ENCODE measurements at places on chromosomes 5 and 9. TPM values are rescaled to one million over a fixed set of nuclear protein-coding genes. Genes with fewer than 3 reads are reported as not detected.

DNA sequence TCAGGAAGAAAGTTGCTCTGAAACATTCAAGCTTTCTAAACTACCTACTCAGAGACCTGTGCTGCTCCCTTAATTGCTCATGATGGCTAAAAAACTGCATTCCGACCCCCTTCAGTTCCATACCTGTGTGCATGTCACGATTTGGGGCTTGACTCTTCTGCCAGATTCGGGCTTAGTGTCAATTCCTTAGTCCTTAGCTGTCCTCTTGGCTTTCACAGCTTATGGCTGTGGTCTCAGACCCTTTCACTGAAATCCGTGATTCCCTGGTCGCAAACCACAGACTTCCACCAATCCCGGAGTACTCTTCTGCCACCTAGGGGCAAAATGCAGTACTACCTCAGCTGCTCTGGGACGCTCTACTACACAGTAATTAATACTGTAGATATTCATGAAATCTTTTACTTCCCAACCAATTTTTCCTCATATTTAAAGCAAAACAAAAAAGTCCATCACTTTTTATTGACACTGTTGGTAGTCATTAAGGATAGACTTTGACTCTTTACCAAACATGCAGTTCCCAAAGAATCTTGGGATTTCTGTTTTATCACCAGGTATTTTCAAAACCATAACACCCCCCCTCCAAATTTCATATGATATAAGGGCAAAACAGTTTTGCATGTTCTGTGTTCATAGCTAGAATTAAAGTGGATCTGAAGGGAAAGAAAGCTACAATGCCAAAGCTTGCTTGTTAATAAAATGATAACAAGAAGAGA is 617.4 kb downstream of the SLCO4C1 start:
- DNase-seq, result peak; percentile 70

DNA sequence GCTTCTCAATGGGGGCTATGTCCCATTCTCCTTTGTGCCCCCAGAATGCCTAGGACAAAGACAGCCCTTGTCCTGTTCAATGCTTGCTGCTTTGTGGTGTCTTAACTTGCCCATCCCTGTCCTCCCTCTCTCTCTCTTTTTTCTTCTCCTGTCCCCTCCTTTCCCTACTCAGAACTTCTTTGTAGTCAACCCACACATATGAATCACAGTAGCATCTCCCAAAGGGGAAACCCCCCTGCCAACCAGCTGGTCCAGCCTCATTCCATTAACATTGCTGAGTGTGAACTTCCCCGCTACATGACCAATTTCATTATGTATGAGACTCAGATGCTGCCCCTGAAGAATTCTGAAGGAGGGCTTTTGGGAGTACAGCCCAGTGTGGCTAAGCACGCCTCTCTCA is 408.3 kb downstream of the ENC1 start:
- no peak for DNase-seq

- no peak for DNase-seq
Observed at GRCh38 chr5:57561231-57561842, 78.7 kb upstream of the ACTBL2 start.

- DNase-seq, result no peak
Observed at GRCh38 chr5:78727786-78728761, 79.5 kb upstream of the LHFPL2 start.

- no peak for DNase-seq
Observed at GRCh38 chr5:30596495-30597064, 596.9 kb upstream of the CDH6 start.

- DNase-seq, result no peak
Observed at GRCh38 chr9:124018730-124019697, 7.4 kb downstream of the LHX2 start.

- no peak for DNase-seq
Observed at GRCh38 chr9:78261403-78262001, 25.6 kb downstream of the CEP78 start.

- DNase-seq, result no peak
Observed at GRCh38 chr5:159052401-159053011, 47.2 kb downstream of the EBF1 start.

- no peak for DNase-seq
Observed at GRCh38 chr5:176888865-176889165, 10.3 kb downstream of the HK3 start.

DNA sequence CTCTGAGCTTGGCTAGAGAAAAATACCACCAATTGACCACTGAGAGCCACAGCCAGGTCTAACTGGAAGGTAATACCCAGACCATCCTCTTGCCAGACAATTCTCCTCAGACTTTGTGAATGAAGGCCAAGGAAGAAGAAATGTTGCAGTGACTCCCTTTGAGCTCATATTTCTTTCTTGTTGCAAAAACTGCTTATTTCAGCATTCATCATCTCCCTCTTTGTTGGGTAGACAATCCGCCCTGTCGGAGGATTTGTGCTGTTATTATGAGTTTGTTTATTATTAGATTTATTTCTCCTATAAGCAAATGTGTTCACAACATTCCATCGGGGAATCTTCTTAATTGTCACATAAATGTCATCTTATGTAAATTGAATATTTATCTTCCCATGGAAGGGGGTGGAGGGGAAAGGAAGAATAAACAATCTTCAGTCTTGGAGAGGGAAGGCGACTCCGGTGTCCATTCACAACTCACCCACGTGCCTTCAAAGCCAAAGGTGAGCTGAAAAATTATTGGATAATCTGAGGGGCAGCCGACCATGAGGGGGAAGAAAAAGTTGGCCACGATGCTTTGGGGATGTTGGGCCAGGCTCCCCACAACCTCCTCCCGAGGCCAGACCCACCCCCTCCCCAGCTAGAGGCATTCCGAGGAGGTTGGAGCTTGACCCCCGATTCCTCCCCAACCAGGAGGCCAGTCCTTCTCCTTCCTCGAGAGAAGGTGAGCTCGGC is 1.8 kb upstream of the JADE2 start:
- DNase-seq, result no peak

- peak; percentile 74 for DNase-seq
Observed at GRCh38 chr5:180830253-180831138, 27.9 kb upstream of the MGAT1 start.

DNA sequence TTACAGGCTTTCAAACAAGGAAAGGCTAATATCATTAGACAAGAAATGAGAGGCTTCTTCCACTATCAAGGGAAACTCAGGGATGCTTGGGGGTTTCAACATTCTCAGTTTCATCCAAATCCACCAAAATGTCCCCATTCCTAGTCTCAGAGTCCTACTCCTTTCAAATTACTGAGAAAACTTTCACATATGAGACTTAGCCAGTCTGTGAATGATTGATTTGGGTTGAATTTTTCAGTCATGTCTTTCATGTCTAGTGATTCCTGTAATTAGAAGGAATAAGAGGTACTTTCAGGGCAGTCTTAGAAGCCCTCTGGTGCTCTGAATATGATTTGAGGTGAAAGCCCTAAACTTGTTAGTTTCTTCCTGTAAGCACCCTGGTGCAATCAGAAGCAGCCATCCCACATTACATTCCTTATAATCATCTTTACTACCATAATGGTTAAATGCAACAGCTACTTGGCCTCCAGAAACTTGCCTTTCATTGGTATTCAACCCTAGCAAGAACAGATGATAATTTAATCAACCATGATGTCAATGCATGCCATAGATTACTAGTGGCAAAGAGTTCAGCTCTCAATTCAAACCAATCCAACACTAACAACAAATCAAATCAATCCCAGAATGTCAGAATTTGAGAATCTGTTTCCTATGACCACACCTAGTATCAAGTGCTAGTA is 50.7 kb upstream of the RIC1 start:
- no peak for DNase-seq

DNA sequence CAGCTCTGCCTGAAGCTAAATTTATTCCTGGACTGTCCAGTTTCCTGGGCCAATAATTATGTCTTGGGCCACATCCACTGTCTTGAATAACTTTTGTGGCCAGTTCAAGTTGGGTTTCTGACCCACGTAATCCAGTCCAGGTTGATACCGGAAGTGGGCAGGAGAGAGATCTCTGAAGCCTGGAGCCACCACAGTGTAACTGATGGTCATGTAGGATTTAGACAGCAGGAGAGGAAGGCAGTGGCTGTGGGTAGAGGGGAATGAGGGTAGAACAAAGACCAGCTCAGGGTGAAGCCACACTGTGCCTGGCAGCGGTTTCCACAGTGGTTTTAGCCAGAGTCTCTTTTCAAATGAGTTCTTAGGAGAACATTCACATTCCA is 30.2 kb downstream of the SH3PXD2B start:
- no peak for DNase-seq

DNA sequence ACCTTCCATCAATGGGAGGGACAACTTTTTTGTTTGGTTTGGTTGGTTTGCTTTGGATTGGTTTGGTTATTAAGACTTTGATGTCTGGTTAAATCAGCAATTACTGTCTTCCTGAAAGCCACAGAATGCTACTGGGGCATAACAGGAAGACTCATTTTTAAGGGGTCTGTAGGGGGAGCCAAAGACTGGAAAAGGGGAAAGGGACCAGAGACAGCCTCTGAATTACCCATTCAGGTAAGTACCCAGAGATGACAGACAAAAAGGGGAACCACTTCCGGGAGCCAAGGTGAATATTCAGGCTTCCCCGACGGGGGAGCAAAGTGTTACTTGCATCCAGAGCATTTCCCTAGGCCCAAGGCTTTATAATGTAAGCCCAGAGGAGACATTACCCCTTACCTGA is 4.6 kb upstream of the FEM1C start:
- DNase-seq, result no peak

The C8G gene
- total RNA-seq, result 5.3 TPM

The CNTNAP3 gene
- 1.6 TPM for total RNA-seq

The PPP2R2B gene
- total RNA-seq, result 0.93 TPM

The ABO gene
- 77.7 TPM for total RNA-seq

The PALM2AKAP2 gene
- total RNA-seq, result 0.69 TPM

The FAM151B gene
- 1.4 TPM for total RNA-seq

The CANX gene
- 571 TPM for total RNA-seq

The PCDHAC1 gene
- 0.10 TPM for total RNA-seq

The PCDHA6 gene
- 0.12 TPM for total RNA-seq
